ENCODE measurements at places on chromosomes 3 and 15.
A peak's percentile ranks its signal among the peaks of the same experiment; 100 is the strongest.

DNA sequence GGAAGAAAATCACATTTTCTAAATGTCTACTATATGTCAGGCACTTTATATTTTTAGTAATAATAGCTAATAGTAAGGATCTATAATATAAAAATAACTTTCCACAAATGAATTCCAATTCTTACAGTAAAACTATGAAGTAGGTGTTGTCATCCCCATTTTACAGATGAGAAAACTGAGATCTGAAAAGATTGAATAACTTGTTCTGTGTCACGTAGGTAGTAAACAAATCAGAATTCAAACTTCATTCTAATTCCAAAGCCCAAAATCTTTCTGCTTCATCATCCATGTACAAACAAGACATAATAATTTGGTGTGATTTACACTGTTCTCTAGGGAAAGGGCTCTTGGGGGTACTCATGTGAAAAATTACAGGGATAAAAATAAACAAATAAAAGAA is 130.3 kb downstream of the THRB start:
- H3K27me3 ChIP-seq, result no peaks in the 10 kb centered on the region
- no peak overlapping the region for H3K4me3 ChIP-seq

DNA sequence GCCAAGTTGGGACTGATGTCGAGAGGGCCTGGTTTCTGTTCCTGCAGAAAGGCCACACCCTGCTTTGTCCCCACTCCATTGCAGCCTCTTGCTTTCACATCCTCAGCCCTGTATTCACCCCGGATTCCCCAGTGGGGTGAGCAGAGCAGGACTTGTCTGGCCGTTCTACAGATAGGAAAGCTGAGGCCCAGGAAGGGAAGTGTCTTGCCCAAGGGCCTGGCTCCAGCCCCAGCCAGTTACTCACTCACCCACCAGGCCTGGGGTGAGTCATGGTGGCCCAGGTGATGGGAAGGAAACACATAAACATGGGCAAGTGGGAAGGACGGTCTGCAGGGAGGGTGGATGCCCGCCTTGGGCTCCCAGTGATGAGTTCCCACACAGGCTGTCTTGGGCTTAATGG is 6.1 kb upstream of the DUSP7 start:
- no peak overlapping the region for H3K4me3 ChIP-seq
- H3K36me3 ChIP-seq, result no peaks in the 10 kb centered on the region
- no peaks in the 10 kb centered on the region for H3K27me3 ChIP-seq
- H3K27ac ChIP-seq, result no peak overlapping the region
- peaks cover 4% of the 10 kb centered on the region for H3K4me1 ChIP-seq

DNA sequence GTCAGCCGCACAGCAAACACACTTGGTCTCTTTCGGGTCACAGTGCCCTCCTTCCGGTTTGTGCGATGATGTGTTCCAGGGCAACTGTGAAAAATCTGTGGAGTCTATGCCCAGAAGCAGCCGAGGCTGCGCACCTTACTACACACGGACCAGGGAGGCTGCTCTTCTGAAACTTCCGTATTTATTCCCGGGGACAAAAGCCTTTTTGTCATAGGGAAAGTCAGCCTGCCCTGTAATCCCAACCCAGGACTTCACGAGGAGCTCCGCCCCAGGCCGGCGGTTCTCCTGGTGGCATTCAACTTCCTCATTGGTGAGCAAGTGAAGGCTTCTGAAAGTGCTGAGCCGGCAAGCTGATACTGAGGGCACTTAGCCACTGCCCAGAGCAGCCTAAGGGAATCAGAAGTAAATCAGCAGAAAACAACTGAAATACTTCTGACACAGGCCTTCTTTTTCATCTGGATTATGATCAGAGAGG is 126.5 kb downstream of the FMN1 start:
- peaks cover 3% of the 10 kb centered on the region for H3K27me3 ChIP-seq
- no peak for DNase-seq
- no peak overlapping the region for H3K4me3 ChIP-seq
- no peak overlapping the region for H3K27ac ChIP-seq

GRCh38 chr3:183487016-183487415 is 58.6 kb upstream of the MCF2L2 start:
- no peak overlapping the region for H3K27ac ChIP-seq
- H3K27me3 ChIP-seq, result no peaks in the 10 kb centered on the region
- no peaks in the 10 kb centered on the region for H3K36me3 ChIP-seq
- no peak overlapping the region for H3K4me3 ChIP-seq

DNA sequence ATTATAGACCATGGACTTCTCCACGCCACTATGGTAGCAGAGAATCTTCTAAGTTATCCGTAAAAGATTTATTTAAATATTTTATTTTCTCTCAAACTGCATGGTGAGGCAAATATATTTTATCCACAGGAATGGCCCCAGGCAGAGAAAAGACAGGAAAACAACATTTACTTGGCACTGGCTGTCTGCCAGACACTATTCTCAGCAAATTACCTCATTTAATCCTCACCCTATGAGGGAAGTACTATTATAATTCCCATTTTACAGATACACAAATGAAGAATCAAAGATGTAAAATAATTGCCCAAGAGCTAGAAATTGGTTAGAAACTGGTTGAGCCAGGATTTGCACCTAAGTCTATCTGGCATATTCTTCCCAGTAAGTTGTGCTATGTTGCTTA is 361.4 kb upstream of the IL12A start:
- no peak overlapping the region for H3K27ac ChIP-seq
- no peaks in the 10 kb centered on the region for H3K36me3 ChIP-seq
- H3K4me3 ChIP-seq, result no peak overlapping the region
- no peaks in the 10 kb centered on the region for H3K27me3 ChIP-seq
- DNase-seq, result no peak

DNA sequence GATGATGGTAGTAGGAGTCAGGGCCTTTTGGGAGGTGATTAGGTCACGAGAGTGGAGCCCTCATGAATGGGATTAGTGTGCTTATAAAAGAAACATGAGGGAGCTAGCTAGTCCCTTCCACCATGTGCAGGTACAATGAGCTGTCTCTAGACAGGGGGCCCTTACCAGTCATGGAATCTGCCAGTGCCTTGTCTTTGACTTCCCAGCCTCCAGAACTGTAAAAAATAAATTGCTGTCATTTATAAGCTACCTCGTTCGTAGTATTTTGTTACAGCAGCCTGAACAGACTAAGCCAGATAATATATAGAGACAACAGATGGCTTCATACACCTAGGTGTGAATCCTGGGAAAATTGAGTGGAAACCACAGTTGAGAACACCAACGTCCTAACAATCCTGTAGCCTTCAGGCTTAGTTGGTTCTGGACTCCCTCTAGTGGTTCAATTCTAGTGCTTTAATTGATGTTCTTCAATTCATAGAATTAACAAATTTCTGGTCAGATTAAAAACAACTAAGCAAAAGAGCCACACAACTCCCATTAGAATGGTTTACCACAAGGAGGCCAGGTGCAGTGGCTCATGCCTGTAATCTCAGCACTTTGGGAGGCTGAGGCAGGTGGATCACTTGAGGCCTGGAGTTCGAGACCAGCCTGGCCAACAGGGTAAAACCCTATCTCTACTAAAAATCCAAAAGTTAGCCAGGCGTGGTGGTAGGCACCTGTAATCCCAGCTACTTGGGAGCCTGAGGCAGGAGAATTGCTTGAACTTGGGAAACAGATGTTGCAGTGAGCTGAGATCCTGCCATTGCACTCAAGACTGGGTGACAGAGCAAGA is 21.3 kb upstream of the GATM start:
- peaks cover 9% of the 10 kb centered on the region for H3K4me1 ChIP-seq
- no peak overlapping the region for H3K4me3 ChIP-seq
- H3K27me3 ChIP-seq, result no peaks in the 10 kb centered on the region
- H3K36me3 ChIP-seq, result no peaks in the 10 kb centered on the region

GRCh38 chr3:139620438-139620837 is 57.3 kb downstream of the NMNAT3 start:
- no peak for DNase-seq
- H3K4me1 ChIP-seq, result no peaks in the 10 kb centered on the region
- no peak overlapping the region for H3K27ac ChIP-seq
- H3K4me3 ChIP-seq, result no peak overlapping the region

GRCh38 chr3:82596805-82597204 is 835.4 kb upstream of the GBE1 start:
- no peak overlapping the region for H3K4me3 ChIP-seq
- no peaks in the 10 kb centered on the region for H3K27me3 ChIP-seq
- no peak for DNase-seq
- no peak overlapping the region for H3K27ac ChIP-seq

DNA sequence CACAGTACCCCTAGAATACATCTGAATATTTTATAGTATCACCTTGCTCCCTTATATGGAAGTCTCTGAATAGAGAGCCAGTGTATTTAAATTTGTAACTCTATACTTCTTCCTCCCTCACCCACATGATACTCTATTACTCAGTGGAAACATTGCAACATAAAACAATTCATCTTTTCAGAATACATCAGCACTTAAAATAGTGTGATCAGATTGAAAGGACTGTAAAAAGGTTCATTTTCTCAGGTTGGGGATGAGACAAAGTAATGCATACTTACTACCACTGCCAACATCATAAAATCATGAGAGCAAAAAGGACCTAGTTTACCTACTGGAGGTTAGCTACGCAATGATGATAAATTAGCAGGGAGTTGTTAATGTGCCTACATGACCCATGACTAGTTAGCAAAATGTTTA is 13.8 kb upstream of the THRB start:
- no peaks in the 10 kb centered on the region for H3K36me3 ChIP-seq
- H3K27me3 ChIP-seq, result no peaks in the 10 kb centered on the region
- no peak for DNase-seq
- H3K27ac ChIP-seq, result no peak overlapping the region
- H3K4me1 ChIP-seq, result no peaks in the 10 kb centered on the region

GRCh38 chr15:100339999-100340398 is 1.8 kb downstream of the ADAMTS17 start:
- H3K4me3 ChIP-seq, result no peak overlapping the region
- H3K27me3 ChIP-seq, result no peaks in the 10 kb centered on the region
- no peak for DNase-seq
- no peak overlapping the region for H3K27ac ChIP-seq

DNA sequence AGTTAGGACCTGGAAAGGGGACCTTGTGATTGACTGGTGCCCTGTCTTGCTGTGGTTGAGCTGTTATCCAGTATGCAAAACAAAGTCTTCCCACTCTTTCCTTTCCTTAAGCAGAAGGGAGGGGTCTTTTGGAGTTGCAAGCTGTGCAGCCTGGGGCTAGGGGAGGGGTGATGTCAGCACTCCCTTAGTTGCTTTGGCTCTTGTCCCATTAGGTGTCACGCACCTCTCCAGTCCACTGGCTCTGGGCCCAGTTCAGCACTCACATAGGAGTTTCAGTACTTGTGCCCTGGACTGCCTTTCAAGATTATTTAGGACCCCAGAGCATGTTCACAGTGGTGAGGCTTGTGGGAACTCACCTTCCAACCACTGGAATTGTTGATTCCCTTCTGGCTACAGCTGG is 238.5 kb downstream of the DOCK3 start:
- H3K4me3 ChIP-seq, result no peak overlapping the region
- H3K27me3 ChIP-seq, result no peaks in the 10 kb centered on the region
- H3K36me3 ChIP-seq, result no peaks in the 10 kb centered on the region
- H3K4me1 ChIP-seq, result no peaks in the 10 kb centered on the region
- DNase-seq, result no peak

DNA sequence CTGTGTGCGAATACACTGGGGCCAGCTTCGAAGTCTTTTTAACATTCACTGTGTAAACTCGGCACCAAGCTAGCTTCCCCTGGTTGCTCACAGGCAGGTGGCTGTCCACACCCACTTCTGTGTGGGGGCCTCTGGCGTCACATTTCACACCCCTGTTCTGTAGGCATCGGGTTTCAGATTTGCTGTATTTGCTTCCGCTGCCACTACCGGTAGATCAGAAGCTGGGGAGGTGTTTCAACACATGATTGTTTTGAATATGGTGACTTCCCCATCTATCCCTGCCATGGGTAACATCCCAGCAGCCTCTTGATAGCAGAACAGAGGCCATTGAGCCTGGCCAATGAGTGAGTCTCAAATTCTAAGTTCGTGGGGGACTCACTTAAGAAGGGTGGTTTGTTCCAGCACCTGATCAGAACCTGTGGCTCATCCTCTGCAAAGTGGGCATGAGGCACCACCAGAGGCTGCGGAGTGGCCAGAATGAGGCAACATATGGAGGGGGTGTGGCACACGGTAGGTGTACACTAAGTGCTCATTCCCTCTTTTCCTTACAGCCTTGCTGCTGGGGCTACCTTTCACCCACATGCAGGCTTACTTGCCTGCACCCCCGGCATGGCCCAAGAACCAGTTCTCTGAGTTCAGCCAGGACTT is 61.5 kb downstream of the IQSEC1 start:
- no peak overlapping the region for H3K4me3 ChIP-seq
- H3K27me3 ChIP-seq, result no peaks in the 10 kb centered on the region
- H3K27ac ChIP-seq, result peak overlapping the region; percentile 69
- no peaks in the 10 kb centered on the region for H3K36me3 ChIP-seq
- H3K4me1 ChIP-seq, result peaks cover 3% of the 10 kb centered on the region
- no peak for DNase-seq

GRCh38 chr3:175608911-175609310 is 749.8 kb downstream of the NAALADL2 start:
- no peaks in the 10 kb centered on the region for H3K36me3 ChIP-seq
- no peak for DNase-seq
- H3K27me3 ChIP-seq, result no peaks in the 10 kb centered on the region
- H3K4me3 ChIP-seq, result no peak overlapping the region

GRCh38 chr15:47885920-47886319 is 168.6 kb downstream of the SEMA6D start:
- H3K36me3 ChIP-seq, result no peaks in the 10 kb centered on the region
- DNase-seq, result no peak
- H3K4me1 ChIP-seq, result no peaks in the 10 kb centered on the region
- H3K27me3 ChIP-seq, result no peaks in the 10 kb centered on the region

DNA sequence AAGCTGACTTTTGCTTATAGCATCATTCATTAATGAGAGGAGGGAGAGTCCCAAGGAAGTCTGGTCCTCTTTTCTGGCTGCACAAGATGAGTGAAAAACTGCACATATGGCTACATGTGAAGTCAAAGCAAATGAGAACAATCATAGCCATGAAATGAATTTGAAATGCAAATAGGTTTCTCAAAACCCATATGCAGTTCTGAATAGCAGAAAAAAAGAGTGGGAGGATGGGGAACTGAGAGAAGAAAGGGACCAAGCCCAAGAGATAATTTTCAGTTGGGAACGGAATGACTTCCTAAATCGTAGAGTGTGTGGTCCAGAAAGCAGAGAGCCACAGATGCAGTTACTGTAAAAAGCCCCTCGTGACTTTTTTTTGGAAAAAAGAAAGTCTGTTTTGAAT is 66.3 kb downstream of the GTPBP8 start:
- H3K27me3 ChIP-seq, result no peaks in the 10 kb centered on the region
- H3K36me3 ChIP-seq, result no peaks in the 10 kb centered on the region
- H3K4me3 ChIP-seq, result no peak overlapping the region
- no peak for DNase-seq
- no peak overlapping the region for H3K27ac ChIP-seq

DNA sequence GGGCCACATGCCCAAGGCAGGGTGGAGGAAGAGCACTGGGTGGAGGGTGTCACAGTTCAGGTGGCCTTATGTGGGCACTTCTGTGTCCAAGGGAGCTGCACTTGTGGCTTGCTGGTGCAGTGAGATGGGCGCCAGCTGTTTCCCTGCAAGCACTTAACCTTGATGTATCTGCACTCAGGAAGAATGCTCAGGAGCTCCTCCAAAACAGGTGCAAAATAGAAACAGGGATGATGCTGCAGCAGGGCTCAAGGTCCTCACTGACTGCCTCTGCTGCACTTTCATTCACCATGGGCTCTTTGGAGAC is 151.3 kb downstream of the CADPS start:
- H3K4me3 ChIP-seq, result no peak overlapping the region
- H3K4me1 ChIP-seq, result no peaks in the 10 kb centered on the region
- H3K36me3 ChIP-seq, result no peaks in the 10 kb centered on the region
- H3K27me3 ChIP-seq, result peaks cover 7% of the 10 kb centered on the region
